ENCODE measurements at places on chromosomes 16 and 17.
A peak's percentile ranks its signal among the peaks of the same experiment; 100 is the strongest.

- H3K36me3 ChIP-seq, result no peaks in the 10 kb centered on the region
- H3K27me3 ChIP-seq, result no peaks in the 10 kb centered on the region
- H3K4me1 ChIP-seq, result peaks cover 47% of the 10 kb centered on the region
- H3K4me3 ChIP-seq, result no peak overlapping the region
- DNase-seq, result no peak
These were observed 114.0 kb downstream of the ZNF778 start for GRCh38 chr16:89331371-89332109.

GRCh38 chr17:30173649-30174048 lies 57.0 kb downstream of the NSRP1 start:
- H3K27ac ChIP-seq, result no peak overlapping the region
- H3K36me3 ChIP-seq, result peaks cover 43% of the 10 kb centered on the region

DNA sequence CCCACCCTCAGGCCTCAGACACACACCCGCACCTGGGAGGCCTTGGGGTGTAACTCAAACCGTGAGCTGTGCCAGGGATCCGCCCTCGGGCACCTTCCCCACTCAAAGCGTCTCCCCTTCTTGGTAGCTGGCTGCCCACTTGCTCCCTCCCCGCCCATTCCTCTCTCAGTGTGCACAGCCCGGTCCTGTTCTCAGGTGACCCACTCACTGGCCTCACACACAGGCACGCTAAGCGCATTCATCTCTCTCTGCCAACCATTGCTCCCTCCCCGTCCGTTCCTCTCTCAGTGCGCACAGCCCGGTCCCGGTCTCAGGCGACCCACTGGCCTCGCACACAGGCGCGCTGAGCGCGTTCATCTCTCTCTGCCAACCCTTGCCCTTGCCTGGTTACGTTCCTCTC lies 20.8 kb downstream of the WDR45B start:
- no peak for DNase-seq
- H3K27me3 ChIP-seq, result no peaks in the 10 kb centered on the region
- no peak overlapping the region for H3K4me3 ChIP-seq
- no peaks in the 10 kb centered on the region for H3K4me1 ChIP-seq
- H3K27ac ChIP-seq, result no peak overlapping the region

DNA sequence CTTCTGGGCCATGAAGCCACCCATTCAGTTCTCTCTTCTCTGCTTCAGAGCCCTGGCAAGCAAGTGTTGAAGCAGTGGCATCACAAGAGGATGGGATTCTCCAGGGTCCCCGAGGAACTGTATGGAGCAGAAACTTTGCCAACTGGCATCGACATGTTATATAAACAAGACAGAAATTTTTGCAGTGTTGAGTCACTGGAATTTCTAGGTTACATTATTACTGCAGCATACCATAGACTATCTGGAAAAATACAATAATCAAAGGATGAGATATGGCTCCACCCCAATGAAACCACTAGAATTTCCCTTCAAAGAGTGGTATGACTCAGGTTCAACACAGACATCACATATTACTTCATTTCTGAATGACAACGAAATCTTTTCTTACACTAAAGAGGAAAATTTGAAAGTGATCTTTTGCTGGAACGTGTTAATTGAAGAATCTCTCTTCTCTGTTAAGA lies 343.0 kb upstream of the DYNLRB2 start:
- DNase-seq, result peak; percentile 89
- H3K27ac ChIP-seq, result peak overlapping the region; percentile 85
- peaks cover 23% of the 10 kb centered on the region for H3K4me1 ChIP-seq
- H3K36me3 ChIP-seq, result no peaks in the 10 kb centered on the region
- H3K4me3 ChIP-seq, result peak overlapping the region; percentile 43

GRCh38 chr17:29982991-29983653 lies 41.7 kb downstream of the EFCAB5 start:
- 0 out of 2 replicates have a peak, but pooled peaks cover 7% of the 10 kb centered on the region for H3K27me3 ChIP-seq
- H3K4me1 ChIP-seq, result peaks cover 1% of the 10 kb centered on the region
- H3K4me3 ChIP-seq, result no peak overlapping the region
- no peak for DNase-seq

- DNase-seq, result no peak
- no peaks in the 10 kb centered on the region for H3K36me3 ChIP-seq
- no peak overlapping the region for H3K4me3 ChIP-seq
- no peak overlapping the region for H3K27ac ChIP-seq
- H3K4me1 ChIP-seq, result peaks cover 12% of the 10 kb centered on the region
- no peaks in the 10 kb centered on the region for H3K27me3 ChIP-seq
These were observed 11.5 kb downstream of the GPT2 start for GRCh38 chr16:46895399-46896313.

DNA sequence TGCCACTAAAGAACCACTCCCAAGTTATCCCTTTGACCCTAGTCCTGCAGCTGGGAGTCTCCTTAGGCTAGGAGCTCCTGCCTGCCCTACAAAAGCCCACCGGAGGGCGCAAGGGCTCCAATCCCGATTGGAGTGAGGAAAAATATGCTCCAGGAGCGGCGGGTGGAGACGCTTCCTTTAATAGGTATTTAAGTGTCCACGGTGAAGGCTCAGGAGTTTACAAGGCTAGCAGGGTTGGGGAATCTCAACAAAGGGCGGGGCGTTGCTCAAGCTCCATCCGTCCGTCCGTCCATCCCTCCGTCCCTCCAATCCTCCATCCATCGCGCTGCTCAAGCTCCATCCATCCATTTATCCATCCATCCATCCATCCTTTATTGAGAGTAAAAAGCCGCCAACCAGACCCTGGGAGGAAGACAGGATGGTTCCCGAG lies 556 bp upstream of the SPNS1 start:
- no peaks in the 10 kb centered on the region for H3K27me3 ChIP-seq
- H3K4me1 ChIP-seq, result 0 out of 2 replicates have a peak, but pooled peaks cover 8% of the 10 kb centered on the region
- H3K27ac ChIP-seq, result peak overlapping the region; percentile 98
- no peaks in the 10 kb centered on the region for H3K36me3 ChIP-seq
- peak; percentile 88 for DNase-seq

DNA sequence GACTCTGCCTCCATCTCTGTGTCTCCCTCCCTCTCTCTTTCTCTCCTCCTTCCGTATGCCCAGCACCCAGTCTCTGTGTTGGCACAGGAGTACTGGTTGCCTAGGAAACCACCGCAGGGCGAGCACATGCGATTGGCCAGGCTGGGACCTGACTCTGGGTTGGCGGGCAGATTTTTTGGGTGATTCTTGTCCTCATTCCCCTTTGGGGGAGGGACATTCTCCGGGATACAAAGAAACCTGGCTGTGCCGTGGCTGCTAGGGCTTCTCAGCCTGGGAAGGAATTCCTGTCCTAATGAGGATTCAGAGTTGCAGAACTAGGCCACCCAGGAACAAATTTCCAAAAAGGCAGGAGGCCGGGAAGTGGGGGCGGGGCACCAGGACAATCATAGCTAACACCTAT lies 168.9 kb downstream of the SHISA9 start:
- no peaks in the 10 kb centered on the region for H3K27me3 ChIP-seq
- H3K27ac ChIP-seq, result no peak overlapping the region

- H3K27me3 ChIP-seq, result no peaks in the 10 kb centered on the region
- no peaks in the 10 kb centered on the region for H3K4me1 ChIP-seq
- DNase-seq, result peak; percentile 77
- no peak overlapping the region for H3K27ac ChIP-seq
- H3K4me3 ChIP-seq, result no peak overlapping the region
These were observed 1.2 kb downstream of the GPR142 start for GRCh38 chr17:74368341-74369081.

- no peaks in the 10 kb centered on the region for H3K4me1 ChIP-seq
- no peak for DNase-seq
- no peaks in the 10 kb centered on the region for H3K36me3 ChIP-seq
- H3K27ac ChIP-seq, result no peak overlapping the region
- no peaks in the 10 kb centered on the region for H3K27me3 ChIP-seq
- H3K4me3 ChIP-seq, result no peak overlapping the region
These were observed 83.2 kb upstream of the GNAO1 start for GRCh38 chr16:56108056-56108471.

GRCh38 chr17:30312226-30312625 lies 20.5 kb upstream of the BLMH start:
- H3K27me3 ChIP-seq, result no peaks in the 10 kb centered on the region
- H3K4me1 ChIP-seq, result no peaks in the 10 kb centered on the region
- no peak overlapping the region for H3K4me3 ChIP-seq

- no peaks in the 10 kb centered on the region for H3K36me3 ChIP-seq
- H3K27me3 ChIP-seq, result no peaks in the 10 kb centered on the region
- DNase-seq, result peak; percentile 90
These were observed 20.1 kb downstream of the COX11 start for GRCh38 chr17:54948380-54948779.

All from GM23248 (cell line).